ENCODE measurements at places on chromosomes 16 and 17.

- DNase-seq, result no peak
These were observed 17.0 kb downstream of the DHODH start for GRCh38 chr16:72025404-72026114.

DNA sequence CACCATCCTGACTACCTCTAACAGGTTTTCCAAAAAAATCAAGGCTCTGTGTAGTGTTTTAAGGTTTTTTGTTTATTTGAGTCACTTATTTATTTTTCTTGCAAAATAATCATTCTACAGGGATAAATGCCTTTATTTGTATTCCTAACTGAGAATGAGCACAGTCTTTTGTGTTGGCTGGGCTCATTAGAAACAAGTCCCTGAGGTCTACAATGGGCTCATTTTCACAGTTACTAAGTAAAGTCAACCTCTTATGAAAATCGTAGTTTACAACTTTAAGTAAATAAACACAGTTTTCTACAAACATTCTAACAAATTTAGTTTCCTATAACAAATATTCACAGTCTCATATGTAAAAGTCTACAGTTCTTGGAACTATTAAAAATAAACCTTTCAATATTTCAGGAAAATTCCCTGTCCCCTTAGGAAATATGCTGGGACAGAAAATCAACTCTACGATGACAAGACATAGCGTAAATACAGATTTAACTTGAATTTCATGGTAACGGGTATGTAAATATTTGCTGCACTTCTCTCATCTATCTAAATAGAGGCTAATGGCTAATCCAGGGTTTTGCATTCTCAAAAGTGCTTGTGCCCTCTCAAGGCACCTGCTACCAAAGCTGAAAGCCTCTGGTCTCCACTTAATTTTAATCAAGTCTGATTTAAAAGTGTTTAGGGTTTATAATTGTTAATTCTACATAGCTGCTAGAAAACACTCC lies 31.5 kb upstream of the CDH5 start:
- DNase-seq, result no peak

GRCh38 chr16:69298261-69298660 lies 12.9 kb upstream of the VPS4A start:
- no peak for DNase-seq

- DNase-seq, result no peak
These were observed 12.5 kb downstream of the TSR1 start for GRCh38 chr17:2323629-2324314.

- no peak for DNase-seq
These were observed 5.9 kb downstream of the HPR start for GRCh38 chr16:72068930-72069329.

GRCh38 chr17:55434721-55435120 lies 13.1 kb upstream of the MMD start:
- no peak for DNase-seq

- no peak for DNase-seq
These were observed 78.3 kb downstream of the IRX3 start for GRCh38 chr16:54208237-54208636.

GRCh38 chr16:27335349-27336053 lies 21.7 kb downstream of the IL4R start:
- no peak for DNase-seq

DNA sequence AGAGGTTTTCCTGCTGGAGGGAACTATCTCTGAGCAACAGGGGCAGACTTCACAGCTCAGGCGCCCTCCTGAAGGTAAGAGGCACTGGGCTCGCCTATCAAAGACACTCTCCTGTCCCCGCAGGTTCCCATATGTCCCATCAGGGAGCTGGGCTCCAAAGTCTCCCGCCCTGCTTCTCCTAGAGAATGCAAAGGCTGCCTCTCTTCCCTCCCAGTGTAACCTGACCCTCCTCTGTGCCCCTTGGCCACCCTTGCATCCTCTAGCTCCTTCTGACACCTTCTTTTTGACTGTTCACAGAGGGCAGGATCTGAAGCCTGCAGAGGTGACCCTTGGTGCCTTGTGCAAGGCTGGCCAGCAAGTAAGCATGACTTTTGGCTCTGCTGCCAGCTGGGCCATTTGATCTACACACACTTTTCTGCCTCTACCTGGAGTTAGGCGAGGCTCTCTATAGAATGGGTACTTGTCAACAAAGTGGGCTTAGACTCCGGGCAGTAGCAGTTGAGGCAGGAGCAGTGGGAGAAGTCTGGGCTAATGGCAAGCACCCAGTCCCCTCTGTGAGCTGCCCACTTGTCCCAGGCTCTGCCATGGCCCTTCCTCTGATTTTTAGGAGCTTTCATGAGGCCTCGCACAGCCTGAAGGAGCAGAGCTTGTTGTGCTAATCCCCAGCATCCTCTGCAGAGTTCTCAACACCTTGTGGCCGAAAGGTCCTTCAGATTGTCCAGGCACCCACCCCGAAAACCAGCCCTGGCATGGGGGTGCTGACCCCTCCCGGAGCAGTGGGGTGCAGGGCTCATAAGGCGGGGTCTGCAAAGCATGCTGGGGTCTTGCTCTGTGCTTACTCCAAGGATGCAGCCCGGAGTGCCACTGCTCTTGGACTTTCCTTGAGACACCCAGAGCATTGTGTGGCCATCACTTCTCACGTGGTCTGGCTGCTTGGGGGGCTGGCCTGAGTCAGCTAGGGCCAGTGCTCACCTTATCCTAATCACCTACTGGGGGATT lies 122.9 kb downstream of the METRNL start:
- DNase-seq, result no peak

DNA sequence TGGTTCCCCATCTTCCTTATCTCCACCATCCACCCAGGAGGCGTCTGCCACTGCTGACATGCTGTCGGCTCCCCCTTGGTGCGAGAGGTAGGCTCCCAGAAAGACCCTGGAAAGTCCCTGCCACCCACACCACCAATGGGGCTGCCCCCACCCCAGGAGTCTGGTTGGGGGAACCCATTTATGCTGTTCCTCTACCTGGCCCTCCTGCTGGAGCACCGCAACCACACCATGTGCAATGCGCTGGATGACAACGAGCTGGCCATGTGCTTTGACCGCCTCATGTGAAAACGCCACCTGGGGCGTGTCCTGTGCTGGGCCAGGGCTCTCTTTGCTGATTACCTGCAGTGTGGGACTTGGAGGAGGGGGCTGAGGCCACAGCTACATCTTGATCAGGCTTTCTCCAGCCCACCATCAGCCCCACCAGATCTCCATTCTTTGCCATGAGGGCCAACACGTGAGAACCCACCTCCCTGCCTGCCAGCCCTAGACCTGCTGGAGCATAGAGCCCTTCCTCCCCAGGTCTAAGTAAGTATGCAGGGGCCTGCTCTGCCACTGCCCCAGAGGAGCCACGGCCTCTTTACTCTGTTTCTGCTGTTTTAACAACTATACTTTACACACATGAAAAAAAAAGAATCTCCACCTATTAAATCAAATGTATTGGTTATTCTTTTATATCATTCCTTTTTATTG lies 7.9 kb upstream of the ALDH3A1 start:
- no peak for DNase-seq

- DNase-seq, result no peak
These were observed 37.2 kb downstream of the CCDC42 start for GRCh38 chr17:8707332-8708024.

DNA sequence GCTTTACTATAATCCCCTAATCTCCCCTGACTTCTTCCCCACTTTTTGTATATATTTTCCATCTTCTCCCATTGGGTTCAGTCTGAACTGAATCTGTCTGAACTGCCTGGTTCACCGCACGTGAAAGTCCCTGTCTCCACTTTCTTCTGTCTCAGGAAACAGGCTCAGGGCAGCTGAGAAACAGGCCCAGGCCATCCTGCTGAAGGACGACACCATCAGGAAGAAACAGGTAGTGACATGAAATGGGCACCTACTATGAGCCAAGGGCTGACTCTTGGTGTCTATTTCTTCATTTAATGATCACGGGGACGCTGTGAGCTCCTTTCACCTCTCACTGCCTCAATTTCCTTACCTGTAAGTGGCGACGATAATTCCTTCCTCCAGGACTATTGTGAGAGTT lies 90.5 kb upstream of the HSBP1 start:
- DNase-seq, result no peak

DNA sequence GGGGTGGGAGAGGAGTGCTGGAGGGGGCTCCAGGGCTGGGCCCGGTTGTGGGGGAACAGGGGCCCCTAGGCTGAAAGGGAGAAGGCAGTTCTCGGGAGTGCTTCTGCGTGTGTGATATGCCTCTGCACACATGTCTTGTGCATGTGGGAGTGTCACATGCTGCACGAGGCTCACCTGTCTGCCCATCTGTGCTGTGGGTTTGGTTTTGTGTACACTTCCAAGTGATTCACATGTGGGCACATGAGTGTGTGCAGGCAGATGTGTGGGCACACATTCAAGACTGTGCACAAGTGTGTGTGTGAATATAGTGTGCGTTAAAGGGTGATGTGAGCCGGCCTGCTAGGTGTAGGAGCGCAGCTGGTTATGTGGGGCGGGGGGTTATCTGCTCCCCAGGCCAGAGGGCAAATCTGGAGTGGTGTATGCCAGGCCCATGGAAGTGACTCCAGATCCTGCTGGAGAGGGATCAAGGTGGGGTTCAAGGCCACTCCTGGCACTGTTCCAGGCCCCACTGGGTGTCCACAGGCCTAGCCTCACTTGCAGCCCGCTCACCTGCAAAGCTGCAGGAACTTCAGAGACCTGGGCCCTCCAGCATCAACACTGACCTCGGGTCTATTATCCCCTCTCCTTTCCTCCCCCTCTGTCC lies 3.8 kb upstream of the BAHCC1 start:
- no peak for DNase-seq

DNA sequence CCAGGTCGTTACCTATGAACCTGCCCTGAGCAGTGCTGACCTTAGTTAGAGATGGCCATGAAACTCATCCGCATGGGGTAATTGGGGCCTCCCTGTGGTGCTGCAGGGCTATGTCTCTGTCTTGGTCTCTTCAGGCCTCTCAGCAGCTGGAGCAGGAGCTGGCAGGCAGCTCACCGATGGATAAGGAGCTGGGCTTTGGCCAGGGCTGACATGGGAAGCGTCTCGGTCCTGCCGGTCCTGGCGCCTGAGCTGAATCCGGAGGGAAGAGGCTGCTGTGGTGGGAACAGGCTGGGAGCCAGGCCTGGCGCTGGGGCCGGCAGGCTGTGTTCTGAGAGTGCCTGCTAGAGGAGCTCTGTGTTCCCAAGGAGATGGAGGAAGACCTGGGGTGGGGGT lies 10.1 kb downstream of the IL32 start:
- DNase-seq, result no peak

- DNase-seq, result no peak
These were observed 817 bp downstream of the ITGB4 start for GRCh38 chr17:75722076-75722475.

DNA sequence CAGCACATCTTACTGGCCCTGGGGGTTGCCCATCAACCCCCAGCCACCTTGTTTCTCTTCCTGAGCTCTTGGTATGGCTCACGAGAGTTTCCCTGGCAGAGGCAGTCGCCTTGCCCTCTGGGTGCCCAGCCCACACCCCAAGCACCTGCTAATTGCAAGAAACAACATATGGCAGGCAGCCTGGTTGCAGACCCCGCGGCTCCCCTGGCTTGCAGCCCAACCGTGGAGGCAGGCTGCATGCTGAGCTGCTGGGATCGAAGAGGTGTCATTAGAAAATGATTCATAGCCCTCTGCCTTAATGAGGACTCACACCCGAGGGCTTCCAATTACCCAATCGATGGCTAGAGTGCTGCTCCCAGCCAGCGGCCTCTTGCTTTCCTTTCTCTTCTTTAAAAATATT lies 115.7 kb downstream of the TMEM114 start:
- no peak for DNase-seq

GRCh38 chr16:29665294-29666077 lies 2.4 kb downstream of the SPN start:
- DNase-seq, result no peak
